NCI-H1417 treated with DMSO at 0.1 percent for 48 hours (cell line): ENCODE measurements at places on chromosomes 12 and 14.

DNA sequence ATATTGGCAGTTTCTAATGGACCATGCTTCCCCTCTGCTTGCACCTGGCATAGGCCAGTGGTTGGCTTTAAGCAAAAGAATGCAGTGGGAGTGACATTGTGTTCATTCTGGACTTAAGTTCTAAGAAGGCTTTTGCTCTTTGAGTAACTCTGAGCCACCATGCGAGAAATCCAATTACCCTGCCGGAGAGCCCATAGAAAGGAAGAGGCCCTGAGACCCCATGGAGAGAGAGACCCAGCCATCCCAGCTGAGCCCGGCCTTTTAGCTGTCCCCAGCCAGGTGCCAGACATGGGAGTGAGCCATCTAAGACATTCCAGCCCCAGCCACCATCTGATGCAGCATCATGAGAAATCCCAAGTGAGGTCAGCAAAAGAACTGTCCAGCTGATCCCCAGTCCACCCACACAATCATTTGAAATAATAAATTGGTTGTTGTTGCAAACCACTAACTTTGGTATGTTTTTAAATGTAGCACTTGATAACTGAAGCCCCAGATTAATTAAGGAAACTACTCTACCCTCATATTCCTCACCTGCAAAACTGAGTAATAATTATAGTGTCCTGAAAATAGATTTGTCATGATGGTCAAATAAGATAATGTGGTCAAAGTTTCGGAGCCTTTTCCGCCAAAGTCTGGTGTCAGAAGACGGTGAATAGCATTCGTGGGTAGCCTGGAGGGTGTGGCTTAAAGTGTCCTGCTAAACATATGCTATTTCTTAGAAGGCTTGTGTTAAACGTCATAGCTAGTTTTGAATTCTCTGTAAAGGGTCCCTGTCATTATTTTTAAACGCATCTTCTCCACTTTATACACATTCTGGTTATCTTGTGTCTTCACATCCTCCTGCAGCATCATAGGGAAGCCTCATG, 166.6 kb upstream of the PELI2 start:
- no peak for DNase-seq

DNA sequence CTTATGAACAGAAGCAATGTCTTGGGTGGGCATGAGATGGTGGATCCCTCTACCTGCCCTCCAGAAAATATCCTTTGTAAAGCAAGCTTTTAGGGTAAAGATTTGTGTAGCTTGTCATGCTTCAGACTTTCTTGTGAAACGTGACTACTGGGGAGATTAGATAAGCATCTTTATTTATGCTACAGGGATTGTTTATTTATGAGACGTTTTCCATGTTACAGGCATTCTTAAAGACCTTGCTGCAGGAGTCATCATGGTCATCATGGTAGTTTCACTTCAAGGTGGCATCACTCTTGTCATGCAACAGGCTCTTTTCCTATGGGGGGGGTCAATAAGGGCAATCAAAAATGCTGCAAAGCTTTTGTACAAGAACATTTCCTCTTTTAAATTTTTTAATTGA, 8.2 kb upstream of the MIS18BP1 start:
- no peak for DNase-seq

- no peak for DNase-seq
Measured at GRCh38 chr12:7634561-7634960, 31.1 kb downstream of the APOBEC1 start.

DNA sequence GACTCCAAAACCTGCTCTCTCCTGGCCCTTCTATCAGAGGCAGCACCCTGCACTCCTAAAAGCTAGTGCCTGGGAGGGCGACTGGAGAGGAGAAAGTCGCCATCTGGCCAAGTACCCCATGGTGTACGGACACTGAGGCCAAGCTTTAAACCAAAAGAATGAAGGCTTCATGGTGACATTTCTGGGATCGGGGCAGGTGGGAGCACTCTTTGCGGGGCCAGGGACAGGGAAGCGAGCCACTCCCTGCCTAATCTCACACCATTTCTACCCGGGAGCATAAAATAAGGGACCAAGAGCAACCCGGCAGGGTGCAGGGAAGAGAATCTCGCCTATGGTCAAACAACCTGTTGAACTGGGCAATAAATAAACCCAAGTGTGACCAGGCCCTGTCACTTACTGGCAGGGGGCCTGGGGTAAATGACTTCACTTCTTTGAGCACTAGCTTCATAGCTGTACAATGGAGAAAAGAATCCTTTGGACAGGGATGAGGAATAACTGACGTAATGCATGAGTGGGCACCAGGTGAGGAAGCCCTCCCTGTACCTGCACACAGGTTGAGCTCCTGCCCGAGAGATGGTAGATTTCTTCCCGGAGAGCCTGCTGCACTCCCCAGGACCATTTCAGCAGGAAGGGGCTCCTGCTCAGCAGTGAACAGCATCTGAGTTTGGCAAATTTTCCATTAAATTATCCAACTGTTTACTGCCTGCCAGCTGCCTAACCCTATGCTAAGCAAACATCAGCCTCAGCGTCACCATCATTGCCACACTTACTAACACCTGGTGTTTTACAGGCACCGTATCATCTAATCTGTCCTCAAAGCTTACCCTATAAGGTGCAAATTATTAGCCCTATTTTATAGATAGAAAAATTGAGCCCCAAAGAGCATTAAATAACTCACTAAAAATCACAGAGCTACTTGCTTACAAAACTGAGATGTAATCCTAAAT, 2.0 kb downstream of the SERPINA1 start:
- no peak for DNase-seq

GRCh38 chr14:58705066-58705465, 67.3 kb downstream of the DACT1 start:
- no peak for DNase-seq

DNA sequence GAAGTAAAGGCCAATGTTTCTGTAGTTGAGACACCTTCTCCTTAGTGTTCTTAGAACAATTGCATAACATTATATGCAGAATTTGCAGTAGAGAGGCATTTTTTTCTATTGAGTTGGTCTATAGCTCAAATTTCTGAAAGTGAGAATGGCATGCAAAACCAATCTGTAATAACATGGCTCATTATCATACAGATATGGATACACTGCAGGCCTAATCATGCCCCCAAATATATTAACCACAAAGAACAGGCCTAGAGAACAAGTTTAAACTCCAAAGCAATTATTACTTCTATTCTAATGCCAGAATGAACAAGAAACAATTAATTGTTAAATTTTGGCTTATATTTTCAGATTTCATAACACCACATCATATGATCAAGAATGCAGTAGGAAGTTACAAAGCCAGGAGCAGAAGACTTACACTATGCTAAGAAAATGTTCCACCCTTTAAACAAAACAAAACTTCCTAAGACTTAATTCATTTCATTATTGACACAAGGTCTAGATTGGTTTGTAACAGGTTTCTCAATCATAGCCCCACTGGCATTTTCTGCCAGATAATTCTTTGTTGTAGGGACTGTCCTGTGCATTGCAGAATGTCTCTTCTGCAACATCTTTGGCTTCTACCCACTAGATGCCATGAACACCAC, 26.9 kb downstream of the TMTC1 start:
- DNase-seq, result no peak

DNA sequence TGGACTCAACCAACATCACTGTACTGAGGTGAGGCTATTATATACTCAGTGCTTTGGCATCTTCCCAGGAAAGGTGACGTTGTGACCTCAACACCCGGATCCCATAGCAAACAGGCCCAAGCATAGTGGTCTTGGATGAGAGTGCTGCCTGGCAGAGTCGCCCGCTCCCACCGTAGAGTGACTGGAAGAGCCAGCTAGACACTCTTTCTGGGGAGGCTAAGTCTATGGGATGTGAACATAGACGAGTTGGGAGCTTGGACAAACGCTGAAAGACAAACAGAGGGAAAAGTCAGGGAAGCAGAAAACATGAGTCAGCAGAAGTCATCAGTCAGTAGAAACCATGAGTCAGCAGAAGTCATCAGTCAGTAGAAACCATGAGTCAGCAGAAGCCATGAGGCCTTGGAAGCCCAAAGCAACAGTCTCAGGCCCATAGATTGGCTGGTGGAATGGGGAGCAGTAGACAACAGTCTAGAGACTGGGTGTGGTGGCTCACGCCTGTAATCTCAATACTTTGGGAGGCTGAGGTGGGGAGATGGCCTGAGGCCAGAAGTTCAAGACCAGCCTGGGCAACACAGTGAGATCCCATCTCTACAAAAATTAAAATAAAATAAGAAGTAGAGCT, 66.4 kb upstream of the MAP1LC3B2 start:
- no peak for DNase-seq

DNA sequence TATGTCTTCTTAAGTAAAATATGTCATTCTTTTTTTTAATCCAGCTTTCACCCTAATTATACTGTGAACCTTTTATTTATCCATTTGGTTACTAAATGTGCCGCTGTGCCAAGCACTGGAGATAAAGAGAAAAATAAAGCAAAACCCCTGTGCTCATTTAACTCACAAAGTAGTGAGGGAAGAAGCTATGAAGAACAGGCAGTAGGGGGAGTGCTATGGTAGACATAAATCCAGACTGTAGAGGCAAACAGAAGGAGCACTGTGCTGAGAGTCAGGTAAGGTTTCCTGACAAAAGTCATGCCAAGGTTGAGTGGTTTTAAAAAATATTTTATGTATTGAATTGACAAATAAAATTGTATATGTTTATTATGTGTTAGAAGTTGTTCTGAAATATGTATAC, 188.5 kb upstream of the SYT10 start:
- DNase-seq, result no peak

GRCh38 chr12:76057326-76057725, 25.8 kb upstream of the PHLDA1 start:
- no peak for DNase-seq

GRCh38 chr14:54127526-54127925, 170.9 kb upstream of the BMP4 start:
- DNase-seq, result no peak

DNA sequence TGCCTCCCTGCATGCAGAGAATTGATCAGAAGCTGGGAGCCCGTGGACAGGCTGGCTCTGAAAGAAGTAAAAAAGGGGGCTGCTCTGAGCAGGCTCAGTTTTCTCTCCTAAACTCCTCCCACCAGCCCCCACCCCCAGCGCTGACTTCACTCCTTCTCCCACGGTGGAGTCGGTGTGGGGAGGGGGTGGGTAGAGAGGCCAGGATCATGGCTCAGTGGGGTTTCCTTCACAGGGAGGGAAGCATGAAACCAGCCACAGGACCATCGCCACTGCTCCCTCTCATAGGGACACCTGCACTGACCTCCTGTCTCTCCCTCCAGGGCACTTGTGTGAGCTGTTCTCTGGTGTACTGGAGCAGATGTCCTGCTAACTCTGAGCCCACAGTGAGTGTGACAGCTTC, 78.9 kb downstream of the STAB2 start:
- DNase-seq, result no peak

GRCh38 chr12:10409392-10409791, at the start of gene KLRC4:
Gene KLRC4, minus strand, starts transcription at chr12:10409757. Its CDS starts 182 bp downstream, at chr12:10409575.
- peak; percentile 17 for DNase-seq

DNA sequence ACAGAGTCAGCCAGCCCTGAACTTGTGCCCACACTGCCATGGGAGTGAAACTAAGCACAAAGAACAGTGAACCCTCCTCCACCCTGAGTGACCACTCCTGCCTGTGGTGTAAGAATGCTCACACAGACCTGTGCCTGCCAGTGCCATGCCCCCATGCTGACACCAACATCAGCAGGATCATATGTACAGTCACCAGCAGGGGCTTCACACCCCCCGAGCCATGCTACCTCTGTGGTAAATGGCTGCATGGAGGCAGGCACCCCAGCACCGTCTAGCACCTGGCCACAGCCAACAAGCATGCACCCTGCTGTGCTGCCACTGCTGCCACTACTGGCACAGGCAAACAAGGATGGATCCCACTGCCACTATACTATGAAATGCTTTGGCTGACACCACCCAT, 344.4 kb upstream of the CCDC196 start:
- DNase-seq, result no peak

GRCh38 chr14:56953884-56954283, 143.6 kb upstream of the OTX2 start:
- DNase-seq, result no peak

DNA sequence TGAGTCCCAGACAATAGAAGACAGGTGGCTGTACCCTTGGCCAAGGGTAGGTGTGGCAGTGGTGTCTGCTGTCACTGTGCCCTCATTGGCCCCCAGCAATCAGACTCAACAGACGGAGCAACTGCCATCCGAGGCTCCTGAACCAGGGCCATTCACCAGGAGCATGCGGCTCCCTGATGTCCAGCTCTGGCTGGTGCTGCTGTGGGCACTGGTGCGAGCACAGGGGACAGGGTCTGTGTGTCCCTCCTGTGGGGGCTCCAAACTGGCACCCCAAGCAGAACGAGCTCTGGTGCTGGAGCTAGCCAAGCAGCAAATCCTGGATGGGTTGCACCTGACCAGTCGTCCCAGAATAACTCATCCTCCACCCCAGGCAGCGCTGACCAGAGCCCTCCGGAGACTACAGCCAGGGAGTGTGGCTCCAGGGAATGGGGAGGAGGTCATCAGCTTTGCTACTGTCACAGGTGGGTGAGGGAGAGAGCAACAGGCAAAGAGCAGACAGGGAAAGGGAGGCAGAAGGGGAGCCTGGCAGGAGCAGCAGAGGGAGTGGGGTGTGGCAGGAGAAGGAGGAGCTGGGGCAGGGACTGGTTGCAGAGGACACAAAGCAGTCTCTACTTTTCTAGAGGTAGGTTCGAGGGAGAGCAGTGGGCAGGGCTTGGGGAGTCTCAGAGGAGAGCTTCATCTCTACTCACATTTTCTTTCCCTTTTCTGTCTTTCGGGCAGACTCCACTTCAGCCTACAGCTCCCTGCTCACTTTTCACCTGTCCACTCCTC, 452 bp downstream of the INHBE start:
- no peak for DNase-seq

DNA sequence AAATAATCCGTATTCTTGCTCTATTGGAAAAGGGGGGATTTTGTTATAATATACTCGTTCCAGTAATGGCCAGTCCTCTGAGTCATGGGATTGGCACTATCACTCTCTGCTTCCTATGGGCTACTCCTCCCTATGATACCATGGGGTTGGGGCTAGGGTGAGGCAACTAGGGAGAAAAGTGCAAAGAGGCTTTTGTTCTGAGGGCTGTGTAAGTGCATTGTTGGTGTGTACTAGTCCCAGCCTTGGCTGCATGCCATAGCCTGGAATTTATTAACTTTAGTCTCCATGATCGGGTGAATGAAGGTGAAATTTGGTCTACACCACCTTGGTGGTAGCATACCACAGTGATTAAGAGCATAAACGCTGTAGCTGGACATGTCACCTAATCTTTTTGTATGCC, 247.6 kb downstream of the RPAP3 start:
- DNase-seq, result no peak

- DNase-seq, result no peak
Measured at GRCh38 chr12:66499000-66499399, 179.9 kb downstream of the GRIP1 start.

- DNase-seq, result no peak
Measured at GRCh38 chr12:120132863-120133385, 16.4 kb upstream of the RAB35 start.
